Stimulated activated CD4-positive, alpha-beta T cell treated with anti-CD3 and anti-CD28 coated beads, Interleukin-2, amount 100 ng/mL, for 4 hours (primary cell): ENCODE measurements at places on chromosomes 6 and 20.

DNA sequence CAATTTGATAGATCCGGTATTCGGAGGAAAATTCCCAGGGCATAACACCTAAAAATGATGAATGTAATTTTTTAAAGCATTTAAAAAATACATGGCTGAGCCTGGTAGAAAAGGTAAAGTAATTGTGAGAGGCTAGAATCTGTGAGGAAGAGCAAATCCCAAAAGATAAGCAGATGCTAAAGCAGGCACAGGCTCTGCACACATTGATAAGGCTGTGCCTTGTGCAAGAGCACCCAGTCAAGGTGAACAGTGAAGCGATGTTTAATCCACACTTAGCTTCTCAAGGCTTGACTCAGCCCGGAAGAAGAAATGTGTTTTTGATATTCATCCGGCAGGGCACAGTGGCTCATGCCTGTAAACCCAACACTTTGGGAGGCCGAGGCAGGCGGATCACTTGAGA lies 5.1 kb upstream of the EPB41L2 start:
- DNase-seq, result no peak

DNA sequence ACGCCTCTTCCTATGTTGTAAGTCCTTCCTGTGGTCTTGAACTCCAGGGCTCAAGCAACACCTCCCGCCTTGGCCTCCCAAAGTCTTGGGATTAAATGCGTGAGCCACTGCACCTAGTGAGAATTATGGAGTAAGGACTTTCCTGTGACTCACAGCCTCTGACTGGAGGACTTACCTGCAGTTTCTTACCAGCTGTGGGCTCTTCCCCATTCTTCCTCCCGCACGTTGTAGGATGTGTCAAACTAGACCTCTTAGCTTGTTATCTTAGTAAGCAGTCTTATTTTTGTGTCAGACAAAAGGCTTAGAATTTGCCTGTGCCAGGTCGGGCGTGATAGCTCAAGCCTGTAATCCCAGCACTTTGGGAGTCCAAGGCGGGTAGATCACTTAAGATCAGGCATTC lies 30.9 kb downstream of the BAK1 start:
- DNase-seq, result no peak

- no peak for DNase-seq
Observed at GRCh38 chr6:106975738-106976064, 1.2 kb upstream of the CD24 start.

DNA sequence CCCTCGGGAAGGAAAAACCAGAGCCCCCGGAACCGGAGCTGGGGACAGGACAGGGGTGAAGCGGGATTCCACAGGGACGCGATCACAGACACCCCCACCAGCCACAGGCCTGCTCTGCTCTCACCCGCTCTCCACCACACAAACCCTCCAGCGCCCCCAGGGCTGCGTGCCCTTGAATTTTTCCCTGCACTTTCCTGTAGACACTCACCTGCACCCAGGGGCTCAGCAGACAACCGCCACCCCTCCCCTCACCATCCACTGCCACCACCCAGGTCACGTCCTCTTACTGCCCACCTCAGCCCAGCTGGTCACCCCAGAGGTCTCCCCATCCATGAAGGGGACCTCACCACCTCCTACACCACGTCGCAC lies 631 bp downstream of the ULBP2 start:
- no peak for DNase-seq

- DNase-seq, result no peak
Observed at GRCh38 chr6:3455569-3456394, 1.1 kb downstream of the SLC22A23 start.

DNA sequence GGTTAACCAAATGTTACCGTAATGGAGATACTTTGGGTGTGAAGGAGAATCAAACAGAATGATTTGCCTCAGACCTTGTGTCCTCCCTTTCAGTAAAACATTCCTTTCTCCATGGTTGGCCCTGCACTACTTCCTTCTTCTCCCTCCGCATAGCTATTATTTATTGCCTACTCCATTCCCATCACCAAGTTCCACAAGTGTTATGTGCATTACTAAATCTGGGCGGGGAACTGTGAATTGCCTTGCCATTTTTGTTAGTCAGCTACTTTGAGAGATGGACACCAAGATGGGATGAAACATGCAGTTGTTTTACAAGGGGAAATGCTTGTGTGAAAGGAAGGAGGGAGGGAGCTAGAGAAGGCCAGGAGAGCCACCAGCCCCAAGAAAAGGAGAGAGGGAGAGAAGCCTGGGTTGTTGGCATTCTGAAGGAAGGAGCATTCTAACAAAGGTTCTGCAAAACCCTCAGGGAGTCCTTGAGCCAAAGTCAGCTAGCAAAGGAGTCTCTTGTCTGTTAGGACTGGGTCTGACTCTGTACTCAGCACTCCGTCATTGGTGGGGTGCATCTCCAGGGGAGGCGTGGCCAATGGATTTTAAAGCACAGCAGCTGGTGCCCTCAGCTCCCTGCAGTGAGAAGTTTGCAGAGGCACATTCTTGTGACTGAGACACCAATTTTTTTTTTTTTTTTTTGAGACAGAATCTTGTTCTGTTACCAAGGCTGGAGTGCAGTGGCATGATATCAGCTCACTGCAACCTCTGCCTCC lies 83.6 kb upstream of the CHD6 start:
- no peak for DNase-seq

GRCh38 chr20:63701329-63702035 lies 5.0 kb downstream of the TNFRSF6B start:
- DNase-seq, result no peak

DNA sequence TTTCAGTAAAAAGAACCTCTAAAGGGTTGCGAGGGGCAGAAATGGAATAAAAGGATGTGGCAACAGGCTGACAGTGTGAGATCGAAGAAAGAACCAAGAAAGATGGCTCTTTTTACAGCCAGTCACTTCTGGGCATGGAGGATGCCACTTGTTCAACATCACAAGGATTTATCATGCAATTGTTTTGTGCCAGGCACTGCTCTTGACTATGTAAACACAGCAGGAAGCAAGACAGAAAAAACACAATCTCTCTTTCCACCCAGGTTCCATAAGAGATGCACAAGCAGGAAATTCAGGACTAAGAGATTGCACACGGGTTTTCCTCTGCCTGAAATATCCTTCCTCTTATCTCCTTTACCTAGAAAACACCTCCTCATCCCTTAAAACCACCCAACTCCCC lies 38.0 kb downstream of the FOXA2 start:
- DNase-seq, result no peak

DNA sequence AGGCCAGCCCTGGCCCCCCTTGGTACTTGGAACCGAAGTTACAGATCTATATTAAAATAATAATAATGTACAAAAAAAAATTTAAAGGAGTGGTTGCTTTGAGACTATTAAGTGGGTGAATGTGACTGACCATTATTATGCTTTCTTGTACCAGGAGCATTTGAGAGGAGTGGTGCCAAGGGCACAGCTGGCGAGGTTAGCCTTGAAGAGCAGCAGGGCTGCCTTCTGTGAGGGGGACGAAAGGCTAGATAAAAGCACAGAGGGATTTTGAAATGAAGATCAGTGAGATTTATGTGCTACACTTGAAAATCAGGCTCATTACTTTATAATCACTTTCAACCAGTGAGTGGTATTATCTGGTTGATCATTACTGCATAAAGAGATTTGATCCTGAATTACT lies 48.6 kb downstream of the FIG4 start:
- no peak for DNase-seq

DNA sequence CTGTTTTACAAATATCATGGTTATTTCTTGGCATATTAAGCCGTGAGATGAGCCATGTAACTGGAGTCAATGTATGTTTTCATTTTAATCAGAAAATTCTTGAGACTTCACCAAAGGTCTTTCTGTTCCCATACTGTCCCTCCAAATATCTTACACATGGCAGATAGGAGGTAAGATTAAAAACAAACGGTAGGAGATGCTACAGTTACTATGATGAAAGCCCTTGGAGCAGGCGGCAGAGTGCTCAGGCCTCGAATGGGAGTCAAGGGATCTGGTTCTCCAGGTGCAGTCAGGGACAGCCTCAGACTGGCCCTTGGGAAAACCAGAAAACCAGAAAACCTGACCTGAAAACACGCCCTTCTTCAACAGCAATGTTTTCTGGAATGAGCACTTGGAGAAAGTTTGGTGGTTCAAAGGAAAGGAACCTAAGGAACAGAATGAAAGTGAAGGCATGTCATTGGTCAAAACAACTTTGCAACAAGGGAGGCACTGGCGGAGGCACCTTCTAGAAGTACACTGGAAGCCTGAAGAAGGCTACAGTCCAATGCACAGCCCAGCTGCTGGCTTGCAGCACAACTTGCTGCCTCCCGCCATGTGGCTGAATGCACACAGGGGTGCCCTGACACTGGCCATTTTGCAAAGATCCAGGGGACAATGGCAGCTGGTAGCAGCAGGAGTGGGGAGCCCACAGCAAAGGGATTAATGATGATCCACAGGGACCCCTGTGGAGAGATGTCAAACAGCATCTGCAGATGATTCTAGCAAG lies 17.4 kb upstream of the FOXO3 start:
- no peak for DNase-seq

GRCh38 chr20:43863821-43864544 lies 50.7 kb upstream of the TOX2 start:
- no peak for DNase-seq

- no peak for DNase-seq
Observed at GRCh38 chr6:109865968-109866367, 112.1 kb upstream of the GPR6 start.

GRCh38 chr6:144190080-144190479 lies 39.8 kb downstream of the STX11 start:
- no peak for DNase-seq

GRCh38 chr20:22791877-22792525 lies 207.6 kb upstream of the FOXA2 start:
- DNase-seq, result no peak

- no peak for DNase-seq
Observed at GRCh38 chr20:5770987-5771318, 20.8 kb downstream of the SHLD1 start.

- DNase-seq, result no peak
Observed at GRCh38 chr6:12032783-12033573, 20.9 kb downstream of the HIVEP1 start.

DNA sequence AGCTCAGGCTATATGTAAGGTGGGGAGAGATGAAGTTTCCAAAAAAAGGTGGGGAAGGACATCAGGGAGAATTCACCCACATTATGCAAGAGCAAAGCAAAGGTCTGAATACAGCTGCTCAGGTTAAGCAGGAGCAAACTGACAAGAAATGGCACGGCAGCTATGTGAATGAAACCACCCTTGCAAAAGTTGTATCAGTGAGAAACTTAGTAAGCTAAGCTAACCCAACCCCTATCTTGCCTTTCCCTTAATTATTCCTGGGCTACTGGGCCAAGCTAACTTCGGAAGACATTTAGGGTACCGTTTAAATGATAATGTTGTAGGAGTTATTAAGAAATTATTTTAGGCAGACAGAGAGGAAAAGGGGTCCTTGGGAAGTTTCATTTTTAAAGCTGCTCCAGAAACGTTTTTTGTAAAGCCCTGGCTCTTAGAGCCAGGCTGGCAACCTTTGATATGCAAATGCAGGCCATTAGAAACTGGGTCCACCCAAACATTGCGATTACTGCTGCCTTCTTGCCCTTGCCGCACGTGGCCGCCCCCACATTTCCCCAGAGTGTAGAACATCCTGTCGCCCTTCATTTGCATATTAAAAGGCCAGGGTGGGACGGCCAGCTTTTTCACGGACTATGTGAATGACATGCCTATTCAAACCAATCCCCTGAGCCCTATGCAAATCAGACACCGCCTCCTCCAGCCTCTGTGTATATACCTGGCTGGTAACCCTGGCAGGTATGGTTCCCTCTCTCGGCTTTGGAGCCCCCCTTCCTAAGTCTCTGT lies 60.5 kb upstream of the SAMD5 start:
- DNase-seq, result no peak

- DNase-seq, result no peak
Observed at GRCh38 chr20:35828916-35829315, 57.1 kb downstream of the PHF20 start.

- no peak for DNase-seq
Observed at GRCh38 chr6:132964101-132964867, 149.9 kb downstream of the RPS12 start.

DNA sequence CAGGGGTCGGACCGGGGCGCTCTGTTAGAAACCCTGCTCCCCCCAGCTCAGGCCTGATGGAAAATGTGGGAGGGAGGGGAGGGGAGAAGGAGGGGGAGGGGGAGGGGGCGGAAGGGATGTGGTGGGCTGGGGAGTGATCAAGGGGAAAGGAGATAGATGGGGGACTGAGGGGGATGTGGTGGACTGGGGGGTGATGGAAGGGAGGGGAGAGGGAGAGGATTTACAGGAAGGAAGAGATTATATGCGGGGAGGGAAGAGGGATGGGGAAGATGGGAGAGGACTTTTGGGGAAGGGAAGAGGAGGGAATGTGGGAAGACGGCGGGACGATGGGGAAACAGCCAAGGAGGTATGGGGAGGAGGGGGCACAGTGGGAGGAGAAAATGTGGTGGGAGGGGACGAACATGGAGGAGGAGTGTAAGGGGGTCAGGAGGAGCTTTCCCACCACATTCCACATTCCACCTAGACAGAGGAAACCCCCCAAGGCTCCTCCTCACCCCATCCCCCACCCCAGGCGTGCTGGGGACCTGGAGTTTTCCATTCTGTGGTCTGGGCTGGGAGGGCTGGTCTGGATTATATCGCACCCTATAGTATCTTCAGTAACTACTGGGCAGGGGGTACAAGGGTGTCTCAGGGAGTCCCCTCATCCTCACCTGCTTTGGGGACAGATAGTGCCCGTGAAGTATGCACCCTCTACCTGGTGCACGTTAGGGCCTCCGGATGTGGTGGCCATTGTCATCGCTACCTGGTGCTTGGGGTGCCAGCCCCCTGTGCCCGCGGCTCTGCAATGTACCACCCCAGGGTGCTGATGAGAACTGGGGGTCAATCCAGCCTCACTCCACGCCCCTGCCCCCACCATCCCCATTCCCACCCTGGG lies 578 bp upstream of the PTGIS start:
- DNase-seq, result no peak

DNA sequence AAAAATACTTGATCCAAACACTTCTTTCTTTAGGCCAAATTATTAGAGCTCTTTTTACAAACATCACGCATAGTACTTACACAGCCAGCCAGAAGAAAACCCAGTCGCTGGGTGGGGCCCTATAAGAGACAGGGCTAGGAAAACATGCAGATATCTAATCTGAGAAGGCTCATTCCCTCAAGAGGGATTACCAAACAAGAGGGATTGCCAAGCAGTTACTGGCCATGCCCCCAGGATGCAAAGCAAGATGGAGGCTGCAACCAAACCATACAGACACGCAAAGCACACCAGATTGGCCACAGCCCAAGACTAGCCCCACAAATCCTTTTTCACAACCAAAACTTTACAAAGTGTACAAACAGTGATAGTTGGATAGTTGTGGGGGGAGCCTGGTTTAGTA lies 1235.4 kb upstream of the GJE1 start:
- DNase-seq, result no peak

GRCh38 chr6:44166591-44167184 lies 8.1 kb downstream of the CAPN11 start:
- DNase-seq, result no peak

- DNase-seq, result no peak
Observed at GRCh38 chr20:12815231-12815768, 193.5 kb upstream of the SPTLC3 start.

DNA sequence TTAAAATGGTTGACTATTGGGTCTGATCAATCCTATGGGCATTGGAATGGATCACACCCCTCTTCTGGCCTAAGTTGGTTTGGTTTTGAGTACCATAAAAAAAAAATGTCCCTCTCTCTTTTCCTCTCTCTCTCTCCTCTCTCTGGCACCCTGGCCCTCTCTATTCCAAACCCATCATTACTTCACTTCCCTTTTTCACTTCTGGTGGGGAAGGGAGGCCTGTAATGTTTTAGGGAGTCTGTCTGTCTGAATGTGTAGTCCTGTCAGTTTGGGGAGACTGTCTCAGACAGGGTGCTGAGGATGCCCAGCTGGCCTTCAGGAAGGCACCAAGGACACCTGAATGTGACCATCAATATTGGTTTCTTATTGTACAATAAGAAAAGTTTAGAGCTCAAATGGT lies 165.8 kb downstream of the CD24 start:
- no peak for DNase-seq
